Kidney glomerular epithelial cell (primary cell): ENCODE measurements at places on chromosomes 5 and 9.

GRCh38 chr5:84632418-84632817 is 247.7 kb upstream of the EDIL3 start:
- no peak for DNase-seq

DNA sequence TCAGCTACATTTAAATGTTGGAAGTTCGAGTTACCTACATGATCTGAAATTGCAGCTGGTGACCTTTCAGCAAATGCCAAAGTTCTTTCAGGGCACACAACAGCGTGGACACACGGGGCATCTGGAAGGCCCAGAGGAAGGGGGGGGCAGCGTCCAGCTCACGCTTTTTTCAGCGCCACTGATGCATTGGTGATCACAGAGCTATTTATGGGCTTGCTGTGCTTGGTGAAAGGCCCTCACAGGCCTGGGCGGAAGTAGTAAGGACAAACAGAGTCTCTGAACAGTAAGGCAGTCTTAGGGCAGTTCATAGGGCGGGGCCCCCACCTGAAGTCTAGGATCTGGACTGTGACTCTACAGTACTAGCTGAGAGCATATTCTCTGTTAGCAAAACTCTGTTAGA is 6.6 kb upstream of the FBP2 start:
- no peak for DNase-seq

DNA sequence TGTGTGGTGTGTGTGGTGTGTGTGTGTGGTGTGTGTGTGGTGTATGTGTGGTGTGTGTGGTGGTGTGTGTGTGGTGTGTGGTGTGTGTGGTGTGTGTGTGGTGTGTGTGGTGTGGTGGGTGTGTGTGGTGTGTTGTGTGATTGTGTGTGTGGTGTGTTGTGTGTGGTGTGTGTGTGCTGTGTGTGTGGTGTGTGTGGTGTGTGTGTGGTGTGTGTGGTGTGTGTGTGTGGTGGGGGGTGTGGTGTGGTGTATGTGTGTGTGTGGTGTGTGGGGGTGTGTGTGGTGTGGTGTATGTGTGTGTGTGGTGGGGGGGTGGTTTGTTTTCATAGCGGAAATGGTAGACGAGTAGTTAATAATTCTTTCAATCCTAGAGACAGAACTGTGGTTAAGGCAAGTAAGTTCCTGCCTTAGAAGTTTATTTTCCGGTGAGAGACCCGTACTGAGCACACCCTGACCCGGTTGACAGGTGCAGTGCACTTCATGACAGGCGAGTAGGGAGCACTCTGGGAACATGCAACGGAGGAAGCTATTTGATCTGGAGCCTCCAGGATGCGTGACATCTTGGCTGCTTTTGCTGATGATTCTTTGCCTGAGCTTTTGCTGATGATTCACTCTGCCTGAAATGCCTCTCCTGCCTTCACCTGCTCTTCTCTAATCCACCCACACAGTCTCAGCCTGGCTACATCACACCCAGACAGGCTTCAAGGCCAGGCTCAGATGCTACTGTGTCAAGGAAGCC is 21.7 kb upstream of the FAT2 start:
- DNase-seq: peak; percentile 96

DNA sequence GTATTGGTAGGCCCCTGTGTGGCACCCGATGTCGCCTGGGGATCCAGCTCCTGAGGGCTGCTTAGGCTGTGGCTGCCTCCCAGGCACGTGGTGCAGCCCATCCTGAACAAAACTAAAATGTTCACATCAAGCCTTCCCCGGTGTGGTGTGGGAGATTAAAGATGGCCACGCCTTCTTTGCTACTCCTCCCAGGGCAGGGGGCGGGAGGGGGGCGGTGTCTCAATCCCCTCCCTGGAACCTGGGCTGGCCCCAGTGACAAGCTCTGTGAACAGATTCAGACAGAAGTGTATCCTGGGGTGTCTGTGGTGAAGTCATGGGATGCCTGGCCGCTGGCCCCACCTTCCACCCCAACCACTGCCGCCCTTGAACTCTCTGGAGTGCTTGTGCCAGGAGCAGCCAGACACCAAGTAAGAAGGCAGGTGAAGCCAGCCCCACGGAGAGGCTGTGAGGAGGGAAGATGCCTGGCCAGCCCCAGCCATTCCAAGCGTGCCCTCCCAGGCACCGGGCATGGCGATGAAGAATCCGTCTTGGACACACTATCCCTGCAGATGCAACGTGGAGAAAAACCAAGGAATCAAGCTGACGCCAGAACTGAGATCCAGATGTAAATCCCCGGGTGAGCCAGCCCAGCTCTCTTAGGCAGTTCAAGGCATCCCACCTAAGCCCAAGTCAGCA is 75.8 kb downstream of the AK8 start:
- no peak for DNase-seq

DNA sequence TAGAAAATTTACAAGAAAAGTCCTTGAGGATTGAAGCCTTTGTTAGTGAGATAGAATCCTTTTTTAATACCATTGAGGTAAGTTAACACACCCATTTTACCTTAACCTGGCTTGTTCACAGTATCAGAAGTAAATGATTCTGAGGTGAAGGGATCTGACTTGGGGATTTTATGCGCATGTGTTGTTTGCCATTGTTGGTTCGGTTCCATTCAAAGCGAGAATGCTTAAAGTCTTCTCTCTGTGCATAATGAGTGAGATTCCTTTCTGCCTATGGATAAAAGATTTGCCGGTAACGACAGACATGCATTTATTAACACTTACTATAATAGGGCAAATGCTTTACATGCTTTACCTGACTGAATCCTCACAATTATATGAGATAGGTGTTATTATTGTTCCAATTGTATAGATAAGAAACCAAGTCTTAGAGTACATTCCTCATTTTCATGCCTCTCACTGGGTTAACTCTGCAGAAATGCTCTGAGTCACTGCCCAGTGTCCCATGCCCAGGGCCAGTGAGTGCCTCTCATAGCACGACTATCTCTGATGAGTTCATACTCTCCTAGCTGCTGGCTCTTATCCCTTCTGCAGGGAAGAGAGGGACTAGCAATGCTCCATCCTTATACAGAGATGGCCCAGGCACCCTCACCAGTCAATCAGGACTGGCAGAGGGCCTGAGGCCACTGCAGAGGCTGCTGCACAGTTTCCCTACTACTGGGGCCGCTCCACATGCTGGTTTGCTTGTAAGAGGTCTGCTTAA is 54.4 kb downstream of the CMYA5 start:
- DNase-seq: peak; percentile 52

GRCh38 chr5:66134407-66134861 is 9.7 kb upstream of the SREK1 start:
- DNase-seq: no peak

DNA sequence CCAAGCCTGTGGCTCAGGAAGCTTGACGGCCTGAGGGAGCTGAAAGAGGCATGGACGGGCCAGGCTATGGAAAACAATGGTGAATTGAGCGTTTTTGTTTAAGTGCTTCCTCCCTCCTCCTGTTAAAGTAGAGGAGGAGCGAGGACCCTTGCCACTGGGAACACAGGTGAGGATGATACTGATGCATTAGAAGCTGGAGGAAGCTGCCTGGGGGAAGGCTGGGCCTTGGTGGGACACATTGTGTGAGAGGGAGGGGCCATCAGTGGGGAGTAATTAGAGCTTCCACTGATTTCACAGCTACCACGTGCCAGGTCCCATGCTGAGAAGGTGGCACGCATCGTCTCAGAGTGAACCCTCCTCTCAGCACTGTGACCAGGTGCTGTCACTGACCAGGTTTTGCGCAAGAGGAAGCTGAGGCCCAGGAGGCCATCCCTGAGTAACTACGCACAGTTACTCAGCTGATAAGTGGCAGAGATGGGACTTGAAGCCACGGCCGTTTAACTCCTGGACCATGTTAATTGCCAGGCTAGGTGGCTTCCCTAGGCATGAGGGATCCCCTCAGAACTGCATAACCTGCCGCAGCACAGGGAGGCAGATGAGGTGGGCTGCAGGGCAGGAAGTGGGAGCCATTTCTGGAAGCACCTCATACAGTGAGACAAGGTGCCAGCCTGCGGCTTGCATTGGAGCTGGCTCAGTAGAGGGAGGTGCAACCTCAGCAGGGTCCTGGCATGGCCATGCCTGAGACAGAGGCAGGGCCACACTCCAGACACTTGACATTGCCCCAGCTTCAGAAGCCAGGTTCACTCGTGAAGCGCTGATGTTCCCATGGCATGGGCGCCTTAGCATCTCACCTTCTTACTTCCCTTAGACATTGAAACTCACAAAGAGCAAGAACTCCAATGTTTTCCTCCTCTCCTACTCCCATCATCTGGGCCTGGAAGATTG is 195.3 kb upstream of the MVB12B start:
- no peak for DNase-seq
